Prostate gland (tissue), 2 donors: ENCODE measurements at places on chromosomes 13 and 19. TPM values are rescaled to one million over a fixed set of nuclear protein-coding genes. Genes with fewer than 3 reads are reported as not detected.

GRCh38 chr19:52237771-52238400 lies 31.5 kb upstream of the ZNF766 start:
- DNase-seq = peak; percentile 48

DNA sequence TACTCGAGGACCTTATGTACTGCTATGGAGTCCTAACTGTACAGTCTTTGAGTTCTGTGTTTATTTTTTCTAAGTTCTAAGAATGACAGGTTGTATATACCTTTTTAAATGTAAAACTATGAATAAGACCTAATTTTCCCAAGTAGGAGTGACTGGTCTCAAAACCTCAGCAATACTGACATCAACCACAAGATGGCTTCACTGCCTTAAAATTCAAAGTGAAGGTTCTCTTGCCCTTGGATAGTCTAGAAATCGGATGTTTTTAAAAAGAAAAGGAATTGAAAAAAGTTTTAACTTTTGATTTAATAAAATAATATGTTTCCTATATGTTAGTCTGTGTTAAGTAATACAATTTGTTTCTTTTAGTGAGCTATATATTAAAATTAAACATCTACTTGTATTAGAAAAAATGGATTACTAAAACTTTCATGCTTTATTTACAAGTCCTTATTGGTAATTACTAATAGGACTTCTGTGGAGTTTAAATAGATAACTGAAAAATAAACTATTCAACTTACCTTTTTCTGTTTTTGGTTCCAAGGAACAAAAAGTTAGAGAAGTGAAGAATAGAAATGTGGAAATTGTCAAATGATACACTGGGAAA lies 52.0 kb downstream of the TDRD3 start:
- no peak for DNase-seq

DNA sequence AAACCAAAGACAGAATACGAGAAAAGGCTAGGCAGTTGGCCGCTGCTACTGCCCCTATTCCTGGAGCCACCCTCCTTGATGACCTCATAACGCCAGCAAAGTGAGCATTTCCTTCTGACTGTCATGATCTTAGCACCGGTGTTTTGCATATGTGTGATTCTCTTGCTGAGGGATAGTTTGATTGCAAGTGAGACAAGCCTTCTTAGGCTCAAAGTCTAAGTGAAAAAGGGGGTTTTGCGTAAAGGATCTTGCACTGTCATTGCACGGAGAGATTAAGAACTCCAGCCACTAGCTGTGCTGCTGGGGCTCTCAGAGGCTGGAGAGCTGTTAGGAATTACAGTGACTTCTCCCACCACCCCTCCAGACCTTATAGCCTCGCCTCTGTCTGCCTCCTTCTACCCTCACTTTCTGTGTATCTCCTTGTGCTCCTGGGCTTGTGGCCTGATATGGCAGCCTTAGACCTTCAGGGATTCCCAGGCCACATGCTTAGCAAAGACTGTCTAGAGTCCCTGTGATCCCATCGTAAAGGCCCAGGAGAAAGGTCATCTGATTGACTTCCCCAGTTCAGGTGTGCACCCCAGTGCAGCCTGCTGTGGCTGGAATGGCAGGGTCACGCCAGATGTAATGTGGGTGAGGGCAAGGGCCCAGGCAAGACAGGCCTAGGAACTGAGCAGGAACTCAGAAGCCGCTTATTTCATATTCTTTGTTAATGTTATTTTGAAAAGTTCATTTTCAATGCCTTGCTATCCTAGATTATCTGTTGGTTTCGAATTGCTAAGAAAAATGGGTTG lies 12.6 kb downstream of the GPATCH1 start:
- no peak for DNase-seq

- DNase-seq = no peak
Observed at GRCh38 chr13:26688286-26688685, 72.3 kb downstream of the GPR12 start.

DNA sequence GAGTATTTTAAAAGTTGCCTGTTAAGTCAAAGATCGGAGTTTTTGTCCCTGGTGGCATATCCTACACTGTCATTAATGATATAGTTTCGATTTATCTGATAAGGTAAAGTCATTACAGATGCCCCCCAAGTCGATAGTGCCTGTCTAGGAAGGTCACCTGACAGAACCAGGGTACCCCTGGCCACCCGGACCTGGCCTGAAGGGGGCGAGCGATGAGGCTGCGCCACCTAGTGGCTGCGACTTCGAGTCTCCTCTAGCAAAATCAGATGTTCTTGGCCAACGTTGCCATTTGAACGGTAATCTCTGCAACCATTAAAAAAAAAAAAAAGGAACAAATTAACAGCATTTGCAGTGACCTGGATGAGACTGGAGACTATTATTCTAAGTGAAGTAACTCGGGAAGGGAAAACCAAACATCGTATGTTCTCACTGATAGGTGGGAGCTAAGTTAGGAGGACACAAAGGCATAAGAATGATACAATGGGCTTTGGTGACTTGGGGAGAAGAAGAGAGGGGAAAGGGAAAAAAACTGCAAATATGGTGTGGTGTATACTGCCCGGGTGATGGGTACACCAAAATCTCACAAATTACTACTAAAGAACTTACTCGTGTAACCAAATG lies 565.1 kb downstream of the LIG4 start:
- DNase-seq = no peak

The OR7A5 gene
- 1.4 TPM for total RNA-seq

The WTIP gene
- total RNA-seq = 22.9 TPM
